Stimulated activated CD4-positive, alpha-beta T cell treated with anti-CD3 and anti-CD28 coated beads, Interleukin-12 subunit alpha, Interleukin-12 subunit beta, amount 100 ng/mL, for 48 hours (primary cell): ENCODE measurements at places on chromosomes 16 and 17.

GRCh38 chr17:30495586-30495985 is 18.4 kb downstream of the GOSR1 start:
- DNase-seq, result no peak

DNA sequence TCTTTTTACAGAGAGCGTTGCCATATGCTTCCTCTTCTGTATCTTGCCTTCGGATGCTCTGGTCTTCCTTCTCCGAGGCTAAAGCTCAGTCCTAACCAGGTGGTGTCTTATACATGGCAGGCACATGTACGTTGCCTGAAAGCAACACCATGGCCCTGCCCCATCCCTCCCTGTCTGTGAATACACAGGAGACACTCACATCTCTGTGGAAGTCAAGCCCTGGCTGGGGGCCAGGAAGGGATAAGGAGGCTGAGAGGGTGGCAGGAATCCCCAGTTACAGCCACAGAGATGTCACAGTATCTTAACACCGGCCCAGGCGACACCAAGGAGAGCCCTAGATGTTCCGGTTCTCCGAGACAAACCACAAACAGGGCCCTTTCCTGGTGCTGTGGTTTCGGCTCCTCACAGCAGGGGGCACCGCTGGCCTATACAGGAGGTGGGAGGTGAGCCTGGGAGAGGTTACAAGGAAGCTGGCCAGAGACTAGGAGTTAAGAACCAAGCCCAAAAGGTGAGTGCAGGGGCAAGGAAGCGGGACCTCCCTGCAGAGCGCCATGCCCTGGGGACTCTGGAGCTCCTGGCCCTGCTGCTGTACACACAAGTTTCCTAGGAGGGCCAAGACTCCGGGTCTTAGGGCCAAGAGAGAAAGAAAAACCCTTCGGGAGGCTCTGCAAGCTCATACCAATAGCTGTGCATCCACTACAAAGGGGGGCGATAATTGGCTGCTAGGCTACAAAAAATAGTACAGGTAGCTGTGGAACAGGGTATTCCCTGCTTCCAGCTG is 41.7 kb downstream of the SRL start:
- DNase-seq, result no peak

- no peak for DNase-seq
Measured at GRCh38 chr17:44979426-44979995, 11.4 kb upstream of the C1QL1 start.

GRCh38 chr17:68820476-68820824 is 134.7 kb downstream of the ABCA8 start:
- no peak for DNase-seq

DNA sequence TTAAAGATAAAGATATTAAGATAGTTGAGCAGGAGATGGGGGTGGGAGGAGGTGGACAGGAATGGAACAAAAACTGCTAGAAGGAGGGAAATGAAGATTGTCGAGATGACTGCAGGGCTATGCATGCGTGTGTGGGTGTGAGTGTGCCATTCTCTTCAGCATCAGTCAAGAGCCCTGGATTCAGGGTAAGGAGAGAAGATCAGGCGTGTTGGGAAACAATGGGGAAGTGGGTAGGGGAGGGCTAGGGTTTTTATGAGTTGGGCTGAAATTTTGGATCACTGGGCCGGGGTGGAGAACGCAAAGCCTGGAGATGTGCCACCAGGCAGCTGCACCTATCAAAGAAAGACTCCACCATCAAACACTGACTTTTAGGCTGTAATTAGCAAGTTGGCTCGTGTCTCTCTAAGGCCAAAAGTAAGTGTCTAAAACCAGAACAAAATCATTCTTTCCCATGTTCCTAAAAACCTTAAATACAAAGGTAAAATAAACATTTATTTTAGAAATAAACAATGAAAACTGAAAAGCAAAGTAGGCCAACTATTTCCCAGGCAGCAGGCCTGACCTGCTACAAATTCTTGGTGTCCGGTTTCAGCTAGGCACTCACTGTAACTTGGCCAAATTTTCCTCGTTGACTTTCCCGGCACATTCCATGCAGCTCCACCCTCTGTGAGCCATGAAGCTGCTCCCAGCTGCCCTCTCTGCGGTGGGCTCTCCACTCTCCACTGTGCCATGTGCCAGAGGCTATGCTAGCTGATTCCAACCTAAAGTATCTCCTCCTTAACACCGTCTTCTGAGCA is 4.2 kb downstream of the CDRT4 start:
- no peak for DNase-seq

DNA sequence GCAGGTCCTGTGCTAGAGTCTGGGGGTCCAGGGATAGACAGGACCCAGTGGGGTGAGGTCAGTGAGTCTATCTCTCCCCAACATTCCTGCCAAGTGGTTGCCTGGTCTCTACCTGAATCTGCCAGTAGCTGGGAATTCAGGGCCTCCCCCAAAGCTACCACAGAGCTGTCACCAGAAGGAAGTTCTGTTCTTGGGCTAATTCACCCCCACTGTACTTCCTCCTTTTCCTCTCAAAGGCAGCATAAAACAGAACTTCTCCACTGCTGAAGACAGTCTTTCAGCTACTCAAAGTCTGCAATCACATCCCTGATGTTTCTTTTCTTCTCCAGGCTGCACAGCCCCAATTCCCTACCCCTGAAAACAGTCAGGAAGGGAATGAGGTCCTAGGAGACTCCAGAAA is 8.7 kb downstream of the CAMTA2 start:
- DNase-seq, result no peak

DNA sequence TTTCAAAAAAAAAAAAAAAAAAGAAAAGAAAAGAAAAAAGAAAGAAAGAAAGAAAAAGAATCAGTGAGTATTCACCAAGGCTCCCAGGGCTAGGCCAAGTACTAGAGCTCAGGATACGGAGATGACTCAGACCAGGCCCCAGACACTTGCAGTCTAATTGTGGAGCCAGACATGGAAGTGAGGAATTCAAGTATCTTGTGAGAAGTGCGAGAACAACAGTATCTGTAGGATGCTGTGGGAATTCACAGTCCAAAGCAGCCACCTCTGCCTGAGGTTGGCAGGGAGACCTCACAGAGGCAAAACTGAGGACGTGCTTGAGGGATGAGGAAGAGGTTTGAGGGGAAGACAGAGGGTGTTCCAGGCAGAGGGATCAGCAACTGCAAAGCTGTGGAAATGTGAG is 14.0 kb upstream of the ALDOA start:
- no peak for DNase-seq

GRCh38 chr17:73492821-73493814 is 151.1 kb downstream of the SDK2 start:
- no peak for DNase-seq

GRCh38 chr16:3884398-3884797 is 3.9 kb upstream of the CREBBP start:
- DNase-seq, result no peak

DNA sequence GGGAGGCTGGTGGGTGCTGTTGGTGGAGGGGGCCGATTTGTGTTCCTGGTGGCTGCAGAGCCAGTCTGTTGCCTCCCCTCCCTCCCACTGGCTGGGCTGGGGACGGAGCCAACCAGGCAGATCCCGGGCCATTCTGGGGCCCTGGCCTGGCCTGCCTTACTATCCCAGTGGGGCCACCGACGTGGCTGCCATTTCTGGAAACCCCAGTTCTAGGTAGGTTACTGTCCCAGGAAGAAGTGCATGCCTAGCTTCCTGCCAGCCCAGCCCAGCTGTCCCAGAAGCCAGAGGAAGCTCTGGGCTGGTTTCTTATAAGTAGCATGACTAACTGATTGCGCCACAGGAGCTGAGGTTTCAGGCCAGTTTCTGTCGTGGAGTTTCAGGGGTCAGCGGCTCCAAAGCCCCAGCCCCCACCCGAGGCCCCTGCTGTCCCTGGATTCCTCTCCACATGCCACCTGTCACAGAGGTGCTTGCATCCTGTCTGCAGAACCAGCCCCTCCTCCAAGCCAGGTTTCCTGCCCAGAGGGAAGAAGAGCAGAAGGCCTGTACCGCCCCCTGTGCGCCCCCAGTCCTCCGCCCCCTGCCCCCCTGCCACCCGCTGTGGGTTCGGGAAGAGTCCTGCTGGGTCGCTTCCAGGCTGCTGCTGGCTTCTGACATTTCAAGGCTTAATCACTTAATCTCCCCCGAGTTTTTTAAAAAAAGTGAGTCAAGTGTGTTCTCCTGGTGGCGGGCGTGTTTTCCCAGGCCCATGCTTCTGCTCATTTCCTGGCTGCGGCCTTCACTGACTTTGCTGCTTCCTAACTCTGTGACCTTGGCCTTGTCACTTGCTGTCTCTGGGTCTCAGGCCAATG is 13.2 kb downstream of the IL4R start:
- peak; percentile 21 for DNase-seq

DNA sequence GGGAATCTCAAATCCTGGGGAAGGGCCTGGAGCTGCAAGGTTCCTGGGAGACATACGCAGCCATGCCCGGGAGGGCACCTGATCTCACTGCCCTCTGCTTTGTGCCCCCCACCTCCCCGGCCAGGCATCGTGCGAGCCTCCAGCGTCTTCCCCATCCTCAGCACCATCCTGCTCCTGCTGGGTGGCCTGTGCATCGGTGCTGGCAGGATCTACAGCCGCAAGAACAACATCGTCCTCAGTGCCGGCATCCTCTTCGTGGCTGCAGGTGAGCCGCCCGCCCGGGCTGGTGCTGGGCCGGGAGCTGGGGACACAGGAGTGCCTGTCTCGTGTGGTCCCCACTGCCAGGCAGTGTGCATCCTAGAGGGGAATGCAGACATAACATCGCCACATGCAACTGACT is 19.6 kb upstream of the CACNG1 start:
- DNase-seq, result no peak
